Body of pancreas (tissue), 4 donors: ENCODE measurements at places on chromosomes 12 and 14.

DNA sequence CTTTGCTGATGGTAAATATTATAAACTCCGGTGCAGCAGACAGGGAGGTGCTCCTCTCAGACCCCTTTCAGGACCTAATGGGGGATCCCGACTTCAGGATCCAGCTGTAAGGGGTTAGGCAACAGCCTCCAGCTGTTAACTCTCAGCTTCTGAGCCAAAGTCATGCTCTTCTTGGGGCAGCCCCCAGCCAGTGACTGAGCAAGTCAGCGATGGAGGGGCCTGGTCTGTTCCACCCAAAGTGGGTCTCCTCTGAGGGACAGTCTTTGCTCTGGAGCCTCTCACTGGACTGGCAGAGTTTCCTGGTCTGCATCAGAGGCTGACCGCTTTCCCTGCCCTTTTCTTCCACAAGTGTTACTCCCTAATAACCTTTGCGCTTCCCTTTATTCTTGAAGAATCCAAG, 184.2 kb upstream of the DIO3 start:
- no peak for DNase-seq

DNA sequence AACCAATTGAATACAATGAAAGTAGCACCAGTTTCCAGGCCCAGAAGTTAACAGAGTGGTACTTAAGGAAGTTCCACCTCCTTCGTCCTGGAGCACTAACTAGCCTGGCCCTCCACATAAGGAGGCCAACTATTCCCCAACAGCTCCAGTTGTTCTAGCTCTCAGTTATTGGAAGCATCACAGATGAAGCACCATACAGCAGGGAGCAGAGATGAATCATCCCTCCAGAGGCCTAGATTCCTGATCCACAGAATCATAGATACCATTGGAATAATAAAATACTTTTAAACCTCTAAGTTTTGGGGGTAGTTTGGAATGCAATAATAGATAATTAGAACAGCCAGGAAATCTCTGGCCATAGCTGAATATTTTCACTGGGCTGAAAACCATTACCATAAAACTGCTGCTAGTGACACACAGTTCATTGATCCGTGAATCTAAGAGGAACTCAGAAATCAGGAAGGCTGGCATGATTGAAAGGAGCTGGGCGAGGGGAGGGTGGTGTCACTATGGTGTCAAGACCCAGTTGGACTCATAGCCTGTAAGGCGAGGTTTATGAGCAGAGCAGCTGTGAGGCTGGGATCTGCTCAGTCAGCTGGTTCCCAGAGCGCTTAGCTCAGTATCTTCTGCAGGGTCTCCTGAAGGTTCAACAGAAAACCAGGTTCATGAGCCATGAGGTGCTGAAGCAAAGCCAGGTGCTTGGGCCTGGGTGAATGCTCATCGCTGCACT, 371.4 kb upstream of the TMTC1 start:
- no peak for DNase-seq

DNA sequence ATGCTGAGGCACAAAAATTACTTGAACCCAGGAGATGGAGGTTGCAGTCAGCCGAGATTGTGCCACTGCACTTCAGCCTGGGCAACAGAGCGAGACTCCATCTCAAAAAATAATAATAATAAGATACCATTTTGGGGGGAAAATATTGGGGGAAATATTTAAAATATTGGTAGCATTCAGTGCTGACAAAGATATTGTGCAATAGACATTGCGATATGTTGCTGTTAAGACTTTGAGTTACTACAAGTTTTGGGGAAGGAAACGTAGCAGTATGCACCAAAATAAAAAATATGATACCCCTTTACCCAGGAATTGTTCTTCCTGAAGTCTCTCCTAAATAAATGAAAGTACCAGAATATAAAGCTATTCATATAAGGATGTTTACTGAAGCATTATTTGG, 37.7 kb upstream of the MYBPC1 start:
- DNase-seq = no peak

DNA sequence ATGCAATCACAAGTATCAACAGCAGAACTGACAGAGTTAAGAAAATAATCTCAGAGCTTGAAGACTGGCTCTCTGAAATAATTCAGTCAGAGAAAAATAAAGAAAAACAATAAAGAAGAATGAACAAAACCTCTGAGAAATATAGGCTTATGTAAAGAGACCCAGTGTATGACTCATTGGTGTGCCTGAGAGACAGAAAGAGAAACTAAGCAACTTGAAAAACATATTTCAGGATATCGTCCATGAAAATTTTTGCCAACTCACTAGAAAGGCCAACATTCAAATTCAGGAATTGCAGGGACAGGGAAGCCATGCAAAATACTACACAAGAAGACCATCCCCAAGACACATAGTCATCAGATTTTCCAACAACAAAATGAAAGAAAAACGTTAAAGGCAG, 56.2 kb downstream of the APOBEC1 start:
- DNase-seq = no peak

GRCh38 chr14:56552615-56553014, 27.0 kb upstream of the TMEM260 start:
- no peak for DNase-seq
